Nasal cavity respiratory epithelium epithelial cell of viscerocranial mucosa (primary cell): ENCODE measurements at places on chromosomes 4 and X. TPM values are rescaled to one million over a fixed set of nuclear protein-coding genes. Genes with fewer than 3 reads are reported as not detected.

The TLR1 gene
- total RNA-seq: 0.34 and 0.78 TPM in 2 replicates

The NOA1 gene
- total RNA-seq: 17.1 and 18.4 TPM in 2 replicates

The HSFX2 gene
- 0.21 TPM in 1 of 2 replicates, not detected in the other for total RNA-seq

The SYNPO2 gene
- 0.34 and 2.6 TPM in 2 replicates for total RNA-seq

The PF4V1 gene
- total RNA-seq: not detected in 2 replicates

The KIF4A gene
- 0.14 and 0.34 TPM in 2 replicates for total RNA-seq

The TASL gene
- not detected in 2 replicates for total RNA-seq

The CFAP47 gene
- 0.07 TPM in 1 of 2 replicates, not detected in the other for total RNA-seq

The SMPX gene
- not detected in 2 replicates for total RNA-seq

The LUZP4 gene
- total RNA-seq: not detected in 2 replicates

The GAGE2A gene
- not detected in 2 replicates for total RNA-seq

The ETNPPL gene
- total RNA-seq: not detected in 2 replicates

The TCEAL9 gene
- 59.6 and 61.9 TPM in 2 replicates for total RNA-seq

The NDP gene
- total RNA-seq: 0.07 TPM in 1 of 2 replicates, not detected in the other

The PRRG1 gene
- 5.1 and 14.1 TPM in 2 replicates for total RNA-seq

The GALNTL6 gene
- under 0.01 TPM in 1 of 2 replicates, not detected in the other for total RNA-seq

The SHOX gene
- total RNA-seq: not detected in 2 replicates

The KLF8 gene
- 2.1 and 12.4 TPM in 2 replicates for total RNA-seq

The ADAMTS3 gene
- total RNA-seq: 0.78 and 1.0 TPM in 2 replicates
